ENCODE measurements at places on chromosomes 2 and 18.

- no peak for DNase-seq
Measured at GRCh38 chr2:146147448-146148012, 1627.6 kb upstream of the ZEB2 start.

- DNase-seq: no peak
Measured at GRCh38 chr2:218615868-218616315, 8.2 kb downstream of the PLCD4 start.

DNA sequence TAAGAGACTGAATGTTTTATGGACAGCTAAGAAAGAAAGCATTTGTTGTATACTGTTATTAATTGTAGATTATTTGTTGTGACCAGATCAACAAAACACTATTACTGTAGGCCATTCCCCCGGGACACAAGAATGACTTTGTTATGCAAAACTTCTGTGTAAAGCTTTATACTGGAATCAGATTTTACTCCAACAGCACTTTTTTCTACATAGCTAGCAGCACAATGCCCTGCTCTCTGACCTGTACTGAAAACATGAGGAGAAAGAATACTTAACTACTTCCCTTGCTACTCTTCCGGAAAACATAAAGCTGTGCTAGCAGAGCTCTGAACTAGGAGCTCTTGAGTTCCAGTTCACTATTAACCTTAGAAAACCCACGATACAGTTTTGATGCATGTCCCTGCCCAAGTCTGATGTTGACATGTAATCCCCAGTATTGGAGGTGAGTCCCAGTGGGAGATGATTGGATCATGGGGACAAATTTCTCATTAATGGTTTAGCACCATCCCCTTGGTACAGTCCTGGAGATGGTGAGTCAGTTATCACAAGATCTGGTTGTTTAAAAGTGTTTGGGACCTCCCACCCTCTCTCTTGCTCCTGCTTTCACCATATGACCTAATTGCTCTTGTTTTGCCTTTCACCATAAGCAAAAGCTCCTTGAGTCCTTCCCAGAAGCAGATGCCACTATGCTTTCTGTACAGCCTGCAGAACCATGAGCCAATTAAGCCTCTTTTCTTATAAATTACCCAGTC is 601.1 kb upstream of the PIK3C3 start:
- no peak for DNase-seq

- no peak for DNase-seq
Measured at GRCh38 chr18:55264108-55264507, 304.8 kb upstream of the CCDC68 start.

DNA sequence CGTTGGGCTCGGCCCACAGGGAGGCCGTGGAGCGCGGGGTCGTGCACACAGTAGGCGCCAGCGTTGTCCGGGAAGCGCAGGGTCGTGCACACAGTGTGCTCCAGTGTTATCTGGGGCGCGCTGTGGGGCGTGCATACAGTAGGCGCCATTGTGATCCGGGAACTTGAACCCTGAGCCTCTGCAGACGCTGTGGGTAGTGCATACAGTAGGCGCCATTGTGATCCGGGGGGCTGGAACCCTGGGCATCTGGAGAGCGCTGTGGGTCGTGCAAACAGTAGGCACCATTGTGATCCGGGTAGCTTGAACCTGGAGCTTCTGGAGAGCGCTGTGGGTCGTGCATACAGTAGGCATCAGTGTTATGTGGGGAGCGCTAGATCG is 793 bp downstream of the ZNF236 start:
- no peak for DNase-seq

- no peak for DNase-seq
Measured at GRCh38 chr18:35964319-35964718, 8.2 kb upstream of the RMP24 start.

All from WTC11 (cell line).